ENCODE measurements at places on chromosomes 16 and 17. TPM values are rescaled to one million over a fixed set of nuclear protein-coding genes. Genes with fewer than 3 reads are reported as not detected.
A peak's percentile ranks its signal among the peaks of the same experiment; 100 is the strongest.

Gene AATK
- total RNA-seq = 11.1 TPM

DNA sequence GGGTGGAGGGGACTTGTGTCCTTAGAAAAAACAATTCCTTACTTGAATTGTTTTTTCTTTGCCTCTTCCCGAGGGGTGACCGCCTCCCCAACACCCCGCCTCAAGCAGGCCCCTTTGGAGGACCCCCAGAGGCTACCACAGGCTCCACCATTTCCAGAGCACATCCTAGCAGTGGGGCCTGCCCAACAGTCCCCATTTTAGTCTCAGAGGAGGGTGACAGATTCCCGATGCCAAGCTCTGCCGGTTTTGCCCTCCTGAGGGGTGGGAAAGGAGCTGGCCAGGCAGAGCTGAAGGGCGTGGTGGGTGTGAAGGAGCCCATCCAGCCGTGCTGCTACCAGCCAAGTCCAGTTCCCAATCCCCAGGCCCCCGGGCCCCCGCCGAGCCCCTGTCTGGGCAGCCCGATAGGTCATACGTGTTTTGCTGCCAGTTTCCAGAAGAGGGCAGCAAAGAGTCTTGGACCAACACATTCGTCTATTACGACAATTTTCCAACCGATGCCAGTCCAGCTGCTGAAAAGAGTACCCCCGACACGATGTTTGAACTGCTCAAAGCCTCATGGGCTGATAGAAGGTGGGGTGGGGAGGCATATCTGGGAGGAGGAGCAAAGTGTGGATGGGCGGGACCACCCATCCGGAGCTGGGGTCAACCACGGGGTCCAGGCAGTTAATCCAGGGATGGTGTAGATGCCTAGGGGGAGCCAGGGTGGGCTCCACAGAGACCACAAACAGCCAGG is 18.8 kb upstream of the GAA start:
- peak; percentile 90 for DNase-seq

GRCh38 chr16:66569827-66570405 is 3.7 kb downstream of the CMTM1 start:
- DNase-seq = no peak

Gene RNF167
- total RNA-seq = 20.3 TPM

GRCh38 chr17:27947005-27947406 is 53.8 kb upstream of the LYRM9 start:
- no peak for DNase-seq

DNA sequence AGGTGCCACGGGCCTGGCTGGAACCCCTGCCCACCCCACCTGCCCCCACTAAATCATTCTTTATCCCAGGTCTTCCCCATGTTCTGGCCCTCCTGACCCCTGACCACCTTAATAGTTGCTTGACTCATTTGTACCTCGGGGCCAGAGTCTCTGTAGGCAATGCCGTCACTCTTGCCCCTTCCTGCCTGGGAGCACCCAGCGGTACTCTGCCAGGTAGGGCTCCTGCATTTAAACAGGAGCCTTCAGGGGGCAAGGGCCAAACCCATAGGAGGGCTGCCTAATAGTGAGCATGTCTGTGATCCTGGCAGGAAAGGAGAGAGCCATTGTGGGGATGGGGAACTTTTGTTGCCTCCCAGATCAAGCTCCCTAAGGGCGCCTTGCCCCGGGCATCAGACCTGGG is 8.8 kb upstream of the ITGA3 start:
- no peak for DNase-seq

DNA sequence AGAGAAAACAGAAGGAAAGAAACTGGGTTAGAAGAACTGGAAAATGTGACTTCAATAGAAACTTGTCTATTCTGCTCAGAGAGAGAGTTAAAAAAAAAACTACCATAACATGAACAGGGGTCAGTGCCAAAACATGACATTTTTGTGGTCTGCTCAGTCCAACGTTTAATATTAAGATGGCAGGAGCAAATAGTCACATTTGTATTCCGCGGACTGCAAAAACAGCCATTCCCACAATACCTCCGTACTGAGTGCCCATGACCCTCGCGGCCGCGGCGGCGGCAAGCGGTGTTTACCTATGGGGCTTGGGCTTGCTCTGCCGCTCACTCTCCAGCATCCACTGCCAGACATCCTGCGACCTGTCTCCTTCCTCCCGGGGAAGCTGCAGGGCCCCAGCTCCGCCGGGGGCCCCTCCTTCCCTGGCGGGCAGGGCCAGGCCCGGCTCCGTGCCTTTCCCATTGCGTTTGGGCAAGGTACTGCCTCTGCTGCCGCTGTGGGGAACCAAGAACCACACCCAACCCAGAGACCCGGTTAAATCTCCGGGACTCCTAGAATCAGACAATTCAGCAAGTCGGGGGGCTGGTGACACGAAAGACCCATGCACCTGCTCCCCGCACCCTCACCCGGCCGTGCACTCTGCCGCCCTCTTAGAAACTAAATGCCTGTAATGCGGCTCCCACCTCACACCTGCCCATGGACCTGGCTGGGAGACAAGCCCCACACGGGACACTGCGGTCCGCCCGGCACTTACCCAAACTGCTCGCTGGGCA is 24.7 kb downstream of the AXIN2 start:
- no peak for DNase-seq

GRCh38 chr16:3578610-3579551 is 1.7 kb upstream of the NLRC3 start:
- DNase-seq = peak; percentile 6

Gene METTL9
- 164 TPM for total RNA-seq

Gene NPW
- total RNA-seq = 0.82 TPM
